Frontal cortex (tissue), 4 donors: ENCODE measurements at places on chromosomes 5 and 9. TPM values are rescaled to one million over a fixed set of nuclear protein-coding genes. Genes with fewer than 3 reads are reported as not detected.

DNA sequence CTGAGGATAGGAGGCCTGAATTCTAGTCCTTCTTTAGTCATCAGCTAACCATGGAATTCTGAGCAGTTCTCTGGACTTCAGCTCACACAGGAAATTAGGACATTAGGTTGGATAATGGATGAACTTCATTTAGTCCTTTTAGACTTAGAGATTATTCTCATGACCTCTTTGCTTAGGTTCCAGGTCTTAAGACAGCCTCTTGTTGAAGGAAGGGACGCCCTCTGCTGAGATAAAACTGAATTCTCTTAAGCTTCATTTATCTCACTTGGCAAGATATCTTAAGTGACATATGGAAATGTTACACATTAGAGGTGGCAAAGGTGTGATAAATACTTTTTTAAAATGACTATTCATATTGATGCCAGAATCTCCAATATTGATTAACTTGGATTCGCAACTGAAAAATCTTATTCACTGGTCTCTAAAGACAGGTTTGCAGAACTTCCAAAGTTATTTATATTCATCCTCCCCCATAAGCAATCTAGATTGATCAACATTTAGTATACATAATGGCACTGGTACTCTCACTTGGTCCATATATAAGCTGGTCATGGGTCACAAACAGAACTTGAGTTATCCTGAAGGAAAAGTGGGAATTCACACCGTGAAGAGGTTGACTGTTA, 16.9 kb upstream of the ZNF366 start:
- DNase-seq = no peak

- DNase-seq = peak; percentile 69
Measured at GRCh38 chr9:2857564-2858198, 13.8 kb upstream of the PUM3 start.

GRCh38 chr5:173890195-173890991, 2.2 kb downstream of the CPEB4 start:
- DNase-seq = no peak

DNA sequence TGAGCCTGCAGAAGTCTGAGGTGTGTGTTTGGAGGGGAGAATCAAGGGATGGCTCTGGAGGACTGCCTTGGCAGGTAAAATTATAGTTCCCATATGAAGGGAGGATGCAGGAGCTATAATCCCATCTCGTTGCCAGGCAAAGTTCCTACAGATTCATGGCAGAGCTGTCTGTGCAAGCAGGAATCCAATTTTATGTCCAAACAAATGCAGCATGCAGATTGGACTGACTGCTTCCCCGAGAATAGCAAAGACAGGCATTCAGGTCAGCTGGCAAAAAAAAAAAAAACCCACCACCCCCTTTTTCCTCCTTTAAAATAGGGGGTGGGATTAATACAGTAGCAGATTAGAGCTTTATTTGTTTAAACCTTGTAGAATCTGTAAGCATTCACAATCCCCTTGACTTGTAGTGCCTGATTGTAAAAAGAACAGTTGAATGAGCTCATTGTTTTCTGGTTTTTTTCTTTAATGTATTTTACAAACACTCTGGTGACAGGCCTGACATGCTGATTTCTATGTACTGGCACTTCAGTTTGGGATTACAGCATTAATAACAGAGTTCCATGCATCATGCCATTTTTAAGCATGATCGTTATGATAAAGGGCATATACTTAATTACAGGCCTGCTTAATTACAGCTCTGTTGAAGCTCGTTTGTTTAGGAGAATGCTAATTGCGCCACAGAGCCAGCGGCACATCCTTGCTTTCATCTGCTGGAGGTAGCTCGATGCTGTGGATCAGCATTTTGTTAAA, 141.4 kb upstream of the LMX1B start:
- no peak for DNase-seq

DNA sequence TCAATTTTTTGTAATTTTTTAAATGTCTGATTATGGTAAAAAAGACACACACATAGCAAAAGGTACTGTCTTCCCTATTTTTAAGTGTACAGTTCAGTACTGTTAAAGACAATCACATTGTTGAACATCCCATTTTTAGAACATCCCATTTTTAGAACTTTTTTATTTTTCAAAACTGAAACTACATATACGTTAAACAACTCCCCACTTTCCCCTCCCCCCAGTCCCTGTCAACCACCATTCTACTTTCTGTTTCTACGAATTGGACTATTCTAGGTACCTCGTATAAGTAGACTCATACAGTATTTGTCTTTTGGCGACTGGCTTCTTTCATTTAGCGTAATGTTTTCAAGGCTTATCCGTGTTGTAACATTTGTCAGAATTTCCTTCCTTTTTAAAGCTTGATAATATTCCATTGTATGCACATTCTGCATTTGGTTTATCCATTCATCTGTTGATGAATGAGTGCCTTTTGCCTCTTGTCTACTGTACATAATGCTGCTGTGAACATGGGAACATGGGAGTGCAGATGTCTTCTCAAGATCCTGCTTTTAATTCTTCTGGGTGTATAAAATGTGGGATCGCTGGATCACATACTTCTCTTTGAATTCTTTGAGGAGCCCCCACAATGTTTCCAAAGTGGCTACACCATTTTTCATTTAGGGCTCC, 154.0 kb downstream of the PIK3R1 start:
- no peak for DNase-seq

The EIF4E1B gene
- under 0.01 TPM for total RNA-seq
